ENCODE measurements at places on chromosomes 4 and X.

GRCh38 chr4:7610022-7610670, 175.4 kb upstream of the PSAPL1 start:
- no peak for DNase-seq

DNA sequence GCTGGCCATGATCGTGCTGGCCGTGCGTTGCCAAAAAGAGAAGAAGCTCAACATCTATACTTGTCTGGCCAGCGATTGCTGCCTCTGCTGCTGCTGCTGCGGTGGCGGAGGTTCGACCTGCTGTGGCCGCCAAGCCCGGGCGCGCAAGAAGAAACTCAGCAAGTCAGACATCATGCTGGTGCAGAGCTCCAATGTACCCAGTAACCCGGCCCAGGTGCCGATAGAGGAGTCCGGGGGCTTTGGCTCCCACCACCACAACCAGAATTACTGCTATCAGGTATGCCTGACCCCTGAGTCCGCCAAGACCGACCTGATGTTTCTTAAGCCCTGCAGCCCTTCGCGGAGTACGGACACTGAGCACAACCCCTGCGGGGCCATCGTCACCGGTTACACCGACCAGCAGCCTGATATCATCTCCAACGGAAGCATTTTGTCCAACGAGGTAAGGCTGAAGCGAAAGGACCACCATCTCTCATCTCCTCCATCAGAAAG, 3.3 kb downstream of the PCDH10 start:
- DNase-seq = no peak

GRCh38 chrX:107117993-107118321, 665 bp downstream of the RBM41 start:
- DNase-seq = no peak

- no peak for DNase-seq
These were observed 69.1 kb upstream of the PLAC1 start for GRCh38 chrX:134727363-134727762.
